Heart left ventricle (tissue), 16 donors: ENCODE measurements at places on chromosomes 3 and 15. TPM values are rescaled to one million over a fixed set of nuclear protein-coding genes. Genes with fewer than 3 reads are reported as not detected.

- H3K27me3 ChIP-seq: no peaks in the 10 kb centered on the region
- no peaks in the 10 kb centered on the region for H3K4me1 ChIP-seq
- H3K27ac ChIP-seq: no peak overlapping the region
- DNase-seq: no peak
- H3K36me3 ChIP-seq: peaks cover 11% of the 10 kb centered on the region
Observed at GRCh38 chr3:15258720-15259119, 52.7 kb downstream of the CAPN7 start.

The ENTPD3 gene
- 0.12 TPM for total RNA-seq

DNA sequence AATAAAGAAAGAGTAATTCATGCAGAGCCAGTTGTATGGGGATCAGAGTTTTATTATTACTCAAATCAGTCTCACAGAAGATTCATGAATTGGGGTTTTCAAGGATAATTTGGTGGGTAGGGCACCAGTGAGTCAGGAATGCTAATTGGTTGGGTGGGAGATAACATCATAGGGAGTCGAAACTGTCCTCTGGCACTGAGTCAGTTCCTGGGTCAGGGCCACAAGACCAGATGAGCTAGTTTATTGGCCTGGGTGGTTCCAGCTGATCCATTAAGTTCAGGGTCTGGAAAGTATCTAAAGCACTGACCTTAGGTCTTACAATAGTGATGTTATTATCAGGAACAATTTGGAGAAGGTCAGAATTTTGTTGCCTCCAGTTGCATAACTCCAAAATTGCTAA lies 998.6 kb upstream of the EPHA6 start:
- no peaks in the 10 kb centered on the region for H3K36me3 ChIP-seq
- H3K27ac ChIP-seq: no peak overlapping the region
- H3K4me1 ChIP-seq: no peaks in the 10 kb centered on the region

The CCDC39 gene
- total RNA-seq: not detected

DNA sequence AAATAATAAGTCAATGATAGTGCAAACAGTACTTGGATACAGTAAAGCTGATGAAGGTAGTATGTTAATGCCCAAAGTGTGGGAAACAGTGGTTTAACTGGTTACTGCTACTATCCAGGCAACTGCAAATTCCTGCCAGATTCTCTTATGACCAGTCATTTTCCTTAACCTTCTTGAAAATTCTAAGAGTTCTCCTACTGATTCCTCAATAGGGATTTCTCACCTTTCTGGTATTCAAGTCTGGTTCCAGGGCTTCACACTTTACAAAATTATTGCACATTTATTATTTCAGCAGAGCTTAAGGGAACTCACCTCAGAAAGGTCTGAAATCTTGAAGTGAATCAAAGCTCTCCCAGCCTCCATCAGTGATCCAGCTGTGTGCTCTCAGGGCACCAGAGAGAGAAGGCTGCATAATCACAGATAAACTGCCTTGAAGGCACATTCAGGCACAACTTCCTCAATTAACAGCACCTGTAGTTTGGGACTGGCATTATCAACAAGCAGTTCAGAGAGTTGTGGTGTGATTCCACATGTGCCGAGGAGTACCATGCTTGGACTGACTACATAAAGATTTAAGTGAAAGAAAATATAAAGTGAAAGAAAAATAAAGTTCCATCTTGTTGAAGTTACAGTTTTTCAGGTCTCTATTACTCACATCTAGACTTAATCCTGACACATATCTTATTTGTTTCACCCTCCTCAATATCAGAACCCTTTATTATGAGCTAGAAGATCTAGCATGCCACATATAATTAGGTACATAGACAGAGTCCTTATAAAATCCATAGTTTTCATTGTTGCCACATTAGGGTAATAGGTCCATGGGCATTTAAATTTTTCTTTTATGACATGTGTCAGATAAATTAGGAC lies 59.5 kb upstream of the TIPARP start:
- no peaks in the 10 kb centered on the region for H3K27me3 ChIP-seq
- H3K36me3 ChIP-seq: no peaks in the 10 kb centered on the region
- H3K27ac ChIP-seq: no peak overlapping the region
- peaks cover 4% of the 10 kb centered on the region for H3K4me1 ChIP-seq
- no peak for DNase-seq

DNA sequence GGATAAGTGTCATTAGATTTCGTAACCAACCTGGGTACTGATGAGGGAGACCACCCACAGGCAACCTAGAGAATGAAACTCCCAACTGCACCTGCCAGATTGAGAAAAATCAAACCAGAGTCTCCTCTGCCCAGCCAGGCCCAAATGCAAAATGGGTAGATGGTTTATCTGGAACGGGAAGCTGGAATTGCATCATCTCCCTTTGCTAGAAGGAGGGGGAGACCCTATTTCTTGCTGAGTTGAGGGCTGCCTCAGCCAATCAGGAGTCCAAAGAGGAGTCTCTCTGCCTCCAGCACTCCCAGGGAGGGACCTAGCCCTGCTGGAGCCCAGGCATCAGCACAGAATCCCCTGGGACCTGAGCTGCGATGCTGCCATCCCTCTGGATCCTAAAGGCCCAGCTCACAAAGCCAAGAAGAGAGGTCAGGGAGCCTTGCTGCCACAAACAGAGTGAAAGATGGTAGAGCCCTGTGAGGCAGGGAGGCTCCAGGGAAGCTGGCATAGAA lies 8.1 kb downstream of the RMDN3 start:
- no peak overlapping the region for H3K4me3 ChIP-seq
- H3K4me1 ChIP-seq: peaks cover 8% of the 10 kb centered on the region
- H3K36me3 ChIP-seq: peaks cover 79% of the 10 kb centered on the region
- no peaks in the 10 kb centered on the region for H3K27me3 ChIP-seq

The TMCO5A gene
- total RNA-seq: not detected

- H3K4me1 ChIP-seq: peaks cover 53% of the 10 kb centered on the region
- DNase-seq: no peak
- H3K27ac ChIP-seq: peak overlapping the region; percentile 48
- H3K27me3 ChIP-seq: no peaks in the 10 kb centered on the region
- H3K4me3 ChIP-seq: no peak overlapping the region
- no peaks in the 10 kb centered on the region for H3K36me3 ChIP-seq
Observed at GRCh38 chr3:29329986-29330890, 49.4 kb downstream of the RBMS3 start.

DNA sequence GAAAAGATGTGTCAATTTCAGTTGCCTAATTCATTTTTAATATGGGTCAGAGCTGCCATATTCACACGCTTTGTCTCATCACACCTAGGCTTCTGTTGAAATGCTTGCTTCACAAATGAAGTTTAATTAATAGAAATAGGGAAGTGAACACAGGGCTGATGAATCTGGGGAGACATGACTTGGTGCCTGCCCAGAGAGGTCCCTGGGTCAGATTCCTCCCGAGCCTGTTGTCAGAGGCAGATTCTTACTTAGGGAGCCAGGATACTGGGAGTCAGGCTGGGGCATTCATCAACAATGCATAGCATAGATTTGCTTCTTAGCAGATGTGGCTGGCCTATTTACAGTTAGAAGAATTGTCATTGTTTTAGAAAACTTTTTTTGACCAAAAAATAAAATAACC lies 90.6 kb downstream of the CACNA1D start:
- H3K27ac ChIP-seq: no peak overlapping the region
- DNase-seq: no peak
- no peaks in the 10 kb centered on the region for H3K4me1 ChIP-seq

- no peak overlapping the region for H3K4me3 ChIP-seq
- no peak overlapping the region for H3K27ac ChIP-seq
- H3K27me3 ChIP-seq: no peaks in the 10 kb centered on the region
- DNase-seq: no peak
- no peaks in the 10 kb centered on the region for H3K4me1 ChIP-seq
- no peaks in the 10 kb centered on the region for H3K36me3 ChIP-seq
Observed at GRCh38 chr3:143158014-143158988, 38.7 kb downstream of the CHST2 start.
